Lower leg skin (tissue), 4 donors: ENCODE measurements at places on chromosomes 2 and 18. TPM values are rescaled to one million over a fixed set of nuclear protein-coding genes. Genes with fewer than 3 reads are reported as not detected.

DNA sequence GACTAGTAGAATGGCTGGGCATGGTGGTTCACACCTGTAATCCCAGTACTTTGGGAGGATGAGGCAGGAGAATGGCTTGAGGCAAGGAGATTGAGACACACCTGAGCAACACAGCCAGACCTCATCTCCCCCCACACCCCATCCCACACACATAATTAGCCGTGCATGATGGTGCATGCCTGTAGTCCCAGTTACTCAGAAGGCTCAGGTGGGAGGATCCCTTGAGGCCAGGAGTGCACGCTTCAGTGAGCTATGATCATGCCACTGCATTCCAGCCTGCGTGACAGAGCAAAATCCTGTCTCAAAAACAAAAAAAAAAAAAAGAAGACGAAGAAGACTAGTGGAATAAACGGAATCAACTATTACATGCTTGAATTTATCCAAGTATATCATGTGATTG lies 150.0 kb downstream of the STK39 start:
- DNase-seq, result no peak

DNA sequence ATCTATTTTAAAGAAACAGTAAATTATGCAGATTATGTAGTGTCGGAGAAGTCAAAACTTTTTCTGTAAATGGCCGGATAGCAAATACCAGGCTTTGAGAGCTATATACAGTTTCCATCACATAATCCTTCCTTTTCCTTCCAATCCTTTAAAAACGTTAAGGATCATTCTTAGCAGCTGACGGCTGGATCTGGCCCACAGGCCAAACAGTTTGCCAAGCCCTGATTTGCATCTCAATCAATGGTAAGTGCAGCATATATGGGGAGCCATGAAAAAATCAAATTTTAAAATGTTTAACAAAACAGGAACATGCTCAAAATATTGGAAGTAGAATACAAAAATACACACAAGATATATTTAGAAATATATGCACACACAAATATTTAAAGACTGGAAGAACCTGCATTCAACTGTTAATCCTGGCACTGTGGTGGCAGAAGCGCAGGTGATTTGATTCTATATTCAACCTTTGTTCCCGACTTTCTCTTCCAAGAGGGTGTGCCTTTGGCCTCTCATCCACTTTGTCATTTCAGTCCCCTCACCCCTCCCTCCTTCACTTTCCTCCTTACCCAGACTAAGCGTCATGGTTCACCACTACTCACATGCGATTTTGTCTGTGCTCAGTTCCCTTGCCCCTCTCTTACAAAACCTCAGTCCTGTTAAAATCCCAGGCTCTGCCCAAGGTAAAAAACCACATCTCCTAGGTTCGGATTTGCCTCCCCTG lies 27.3 kb downstream of the NDUFA10 start:
- no peak for DNase-seq

GRCh38 chr2:234919711-234920110 lies 32.1 kb upstream of the SH3BP4 start:
- DNase-seq, result no peak

- no peak for DNase-seq
Measured at GRCh38 chr2:150296770-150297546, 190.5 kb downstream of the RND3 start.

SEMA4C gene
- 23.5 TPM for total RNA-seq

GKN1 gene
- not detected for total RNA-seq

ANKRD44 gene
- 20.5 TPM for total RNA-seq
